ENCODE measurements at places on chromosomes 2 and 18. TPM values are rescaled to one million over a fixed set of nuclear protein-coding genes. Genes with fewer than 3 reads are reported as not detected.

Gene PKDCC
- 199 TPM for total RNA-seq

Gene NEMP2
- 2.1 TPM for total RNA-seq

Gene SCYGR4
- total RNA-seq, result not detected

Gene KIF1A
- 49.4 TPM for total RNA-seq

Gene ADRA2B
- total RNA-seq, result 2.1 TPM

Gene XIRP2
- 1.3 TPM for total RNA-seq

Gene FSIP2
- 1.2 TPM for total RNA-seq

Gene VIL1
- not detected for total RNA-seq

Gene CNOT9
- 66.4 TPM for total RNA-seq

Gene EFEMP1
- 253 TPM for total RNA-seq

Gene SLC4A3
- total RNA-seq, result 3.6 TPM

Gene PLCL1
- 10.0 TPM for total RNA-seq

Gene IL37
- total RNA-seq, result not detected

Gene MROH2A
- not detected for total RNA-seq

Gene CXCR4
- 30.8 TPM for total RNA-seq

Gene ASNSD1
- 51.1 TPM for total RNA-seq

Gene SERPINB4
- total RNA-seq, result not detected

Gene C2orf81
- total RNA-seq, result 4.5 TPM

Gene CDKL4
- total RNA-seq, result 0.42 TPM

Gene IL1RN
- total RNA-seq, result 0.59 TPM

Gene EPB41L5
- total RNA-seq, result 42.9 TPM

Gene LONRF2
- 13.1 TPM for total RNA-seq

Gene NTSR2
- total RNA-seq, result 0.87 TPM

Gene HOXD10
- total RNA-seq, result 1.3 TPM

Gene SCYGR1
- total RNA-seq, result not detected

Gene RAB27B
- not detected for total RNA-seq

Gene ASB18
- total RNA-seq, result not detected

Data from tibial nerve (tissue), 4 donors.